ENCODE measurements at places on chromosomes 16 and 17.

- DNase-seq, result peak; percentile 50
Observed at GRCh38 chr17:41666237-41666641, 22.4 kb upstream of the EIF1 start.

GRCh38 chr17:80759377-80759673 is 214.7 kb downstream of the RPTOR start:
- no peak for DNase-seq

GRCh38 chr16:1678500-1679098 is 520 bp downstream of the JPT2 start:
- DNase-seq, result peak; percentile 43

GRCh38 chr17:6700948-6701307 is 12.2 kb downstream of the SLC13A5 start:
- no peak for DNase-seq

DNA sequence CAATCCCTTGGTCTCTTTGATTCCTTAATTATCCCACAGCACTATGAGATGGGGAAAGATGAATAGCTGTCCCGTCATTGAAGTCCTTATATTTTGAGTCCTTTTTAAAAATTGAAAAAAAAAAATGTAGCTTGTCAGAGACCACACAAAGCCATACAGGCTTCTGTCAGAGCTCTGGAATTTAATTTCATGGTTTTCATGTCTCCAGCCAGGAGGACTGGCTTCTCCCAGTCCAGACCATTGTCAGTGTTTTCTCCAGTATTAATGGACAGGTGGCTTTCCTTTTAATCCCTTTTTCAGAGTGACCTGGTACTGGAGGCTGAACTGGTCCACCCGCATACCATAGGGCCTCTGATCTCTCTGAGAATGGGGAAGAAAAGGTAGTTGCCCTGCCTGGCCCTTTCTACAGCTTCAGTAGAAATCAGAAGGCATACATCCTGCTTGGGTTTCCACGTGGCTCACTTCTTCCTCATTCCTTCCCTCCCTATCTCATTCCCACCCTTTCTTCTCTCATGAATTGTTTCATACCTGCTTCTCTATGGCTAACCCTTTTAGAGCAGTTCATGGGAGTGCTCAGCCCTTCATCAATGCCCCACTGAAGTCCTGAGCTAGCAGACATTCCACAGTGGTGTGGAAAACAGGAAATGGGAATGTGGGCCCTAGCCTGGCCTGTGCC is 29.1 kb downstream of the TRIM16 start:
- DNase-seq, result peak; percentile 74

GRCh38 chr16:69037373-69038160 is 67.9 kb upstream of the HAS3 start:
- DNase-seq, result no peak

All from NCI-H226 (cell line).